ENCODE measurements at places on chromosomes 5 and 9. TPM values are rescaled to one million over a fixed set of nuclear protein-coding genes. Genes with fewer than 3 reads are reported as not detected.

GRCh38 chr9:136160995-136161610 is 42.4 kb upstream of the TMEM250 start:
- no peaks in the 10 kb centered on the region for H3K27me3 ChIP-seq
- H3K27ac ChIP-seq = no peak overlapping the region
- no peak for DNase-seq
- no peaks in the 10 kb centered on the region for H3K36me3 ChIP-seq
- no peaks in the 10 kb centered on the region for H3K4me1 ChIP-seq
- H3K4me3 ChIP-seq = no peak overlapping the region

Gene ENTREP1
- 17.8 TPM for total RNA-seq

- H3K36me3 ChIP-seq = no peaks in the 10 kb centered on the region
- H3K4me3 ChIP-seq = no peak overlapping the region
- H3K4me1 ChIP-seq = peaks cover 3% of the 10 kb centered on the region
- no peak for DNase-seq
Measured at GRCh38 chr5:82222597-82223574, 55.3 kb downstream of the RPS23 start.

Gene OMD
- total RNA-seq = 18.9 TPM

DNA sequence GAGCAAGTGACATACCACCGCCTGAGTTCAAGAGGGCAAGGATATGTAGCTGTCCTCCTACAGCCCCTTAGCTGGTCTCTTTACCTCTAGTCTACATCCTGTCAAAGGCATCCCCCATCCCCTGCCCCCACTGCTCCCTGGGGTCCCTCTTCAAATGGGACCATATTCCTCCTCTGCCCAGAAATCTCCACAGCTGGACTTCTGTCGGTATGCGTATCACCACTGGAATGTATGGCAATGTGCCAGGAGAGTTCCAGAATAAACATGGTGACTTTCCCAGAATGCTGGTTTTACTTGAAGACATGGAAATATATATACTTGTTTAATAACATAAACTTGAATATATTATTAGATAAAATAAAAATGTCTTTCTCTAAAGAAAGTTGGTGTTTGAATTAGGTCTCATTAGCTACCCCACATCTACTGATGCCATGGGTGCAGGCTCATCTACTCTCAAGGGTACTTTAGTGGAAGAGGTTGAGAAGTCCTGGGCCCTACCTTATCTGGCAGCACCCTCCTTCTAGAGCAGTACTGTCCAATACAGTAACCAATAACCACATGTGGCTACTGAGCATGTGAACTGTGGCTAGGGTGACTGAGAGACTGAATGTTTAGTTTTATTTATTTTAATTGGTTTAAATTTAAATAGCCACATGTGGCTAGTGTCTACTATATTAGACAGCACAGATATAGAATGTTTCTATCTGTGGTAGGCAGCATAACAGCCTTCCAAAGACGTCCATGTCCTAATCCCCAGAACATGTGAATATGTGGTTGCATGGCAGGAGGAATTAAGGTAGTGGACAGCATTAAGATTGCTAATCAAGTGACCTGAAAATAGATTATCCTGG is 181.7 kb upstream of the SLC30A5 start:
- H3K27me3 ChIP-seq = no peaks in the 10 kb centered on the region
- DNase-seq = no peak
- H3K4me1 ChIP-seq = no peaks in the 10 kb centered on the region
- H3K36me3 ChIP-seq = no peaks in the 10 kb centered on the region
- H3K4me3 ChIP-seq = no peak overlapping the region

DNA sequence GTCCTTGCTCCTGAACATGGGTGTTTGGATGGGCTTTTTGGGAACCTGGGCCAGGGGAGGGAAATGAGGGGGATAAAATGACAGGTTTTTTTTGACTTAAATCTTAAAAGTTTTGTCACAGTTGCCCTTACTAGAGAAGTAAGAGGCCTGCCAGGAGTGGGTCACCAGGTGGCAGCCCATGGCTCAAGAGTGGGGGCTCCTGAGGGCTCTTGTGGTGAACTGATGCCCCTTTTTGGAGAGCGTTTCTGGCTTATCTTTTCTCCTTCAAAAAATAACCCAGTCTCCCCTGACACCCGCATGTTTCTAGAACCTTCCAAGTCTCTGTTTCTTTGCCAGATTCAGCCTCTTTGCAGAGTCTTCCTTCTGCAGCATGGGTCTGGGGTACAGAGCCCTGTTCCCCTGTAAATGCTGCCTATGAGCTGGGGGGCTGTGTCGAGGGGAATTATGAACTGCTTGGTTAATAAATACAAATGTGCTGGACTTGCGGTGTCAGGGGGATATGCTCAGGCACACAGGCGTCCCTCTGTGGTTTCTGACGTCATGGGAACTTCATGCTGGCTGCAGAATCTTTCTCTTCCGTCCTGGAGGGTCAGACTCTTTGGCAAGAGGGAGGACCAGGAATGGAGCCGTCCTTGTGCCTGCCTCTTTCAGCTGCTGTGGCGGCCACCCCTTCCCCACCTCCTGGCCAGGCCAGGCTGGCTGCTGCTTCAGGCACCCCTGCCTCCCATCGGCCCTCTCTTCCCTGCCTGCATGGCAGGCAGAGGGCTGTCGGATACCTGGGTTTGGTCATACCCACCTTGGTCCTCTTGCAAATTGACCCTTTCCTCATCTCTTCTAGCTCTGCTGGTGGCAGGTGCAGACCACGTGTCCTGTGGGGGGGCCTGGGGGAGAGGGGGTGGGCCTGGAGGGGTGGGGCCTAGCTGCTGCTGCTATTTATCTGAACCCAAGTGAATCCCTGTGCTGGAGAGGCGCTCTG is 30.1 kb downstream of the PTPA start:
- H3K27ac ChIP-seq = peak overlapping the region; percentile 98
- H3K4me3 ChIP-seq = peak overlapping the region; percentile 29
- DNase-seq = peak; percentile 70
- no peaks in the 10 kb centered on the region for H3K36me3 ChIP-seq
- no peaks in the 10 kb centered on the region for H3K27me3 ChIP-seq

- DNase-seq = no peak
- H3K4me1 ChIP-seq = no peaks in the 10 kb centered on the region
- no peak overlapping the region for H3K4me3 ChIP-seq
- H3K27me3 ChIP-seq = no peaks in the 10 kb centered on the region
- H3K36me3 ChIP-seq = no peaks in the 10 kb centered on the region
- no peak overlapping the region for H3K27ac ChIP-seq
Measured at GRCh38 chr5:6260846-6261245, 117.5 kb downstream of the MED10 start.

DNA sequence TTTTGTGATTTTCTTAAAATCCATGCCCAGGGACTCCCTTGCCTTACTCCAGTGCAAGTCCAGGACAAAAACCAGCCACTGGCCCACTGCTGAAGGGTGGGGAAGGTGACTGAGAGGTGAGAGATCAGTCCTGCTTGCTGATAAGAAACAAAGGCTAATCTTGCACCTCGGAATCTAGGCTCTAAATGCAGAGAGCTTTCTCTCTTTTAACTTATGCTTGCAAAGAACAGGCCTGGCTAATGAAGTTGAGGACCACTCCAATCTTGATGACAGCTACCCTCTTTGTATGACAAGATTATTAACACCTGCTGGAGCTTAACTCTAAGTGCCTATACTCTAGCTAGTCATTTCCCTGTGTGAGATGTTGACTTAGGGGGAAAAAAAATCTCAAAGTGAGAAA is 8.8 kb downstream of the TLE1 start:
- no peaks in the 10 kb centered on the region for H3K27me3 ChIP-seq
- no peak for DNase-seq
- no peak overlapping the region for H3K27ac ChIP-seq
- H3K4me3 ChIP-seq = no peak overlapping the region
- no peaks in the 10 kb centered on the region for H3K36me3 ChIP-seq
- no peaks in the 10 kb centered on the region for H3K4me1 ChIP-seq

- no peaks in the 10 kb centered on the region for H3K27me3 ChIP-seq
- H3K4me3 ChIP-seq = no peak overlapping the region
- H3K4me1 ChIP-seq = no peaks in the 10 kb centered on the region
- no peak overlapping the region for H3K27ac ChIP-seq
- DNase-seq = no peak
Measured at GRCh38 chr5:155807884-155808576, 518.9 kb upstream of the SGCD start.

Gene ZNF346
- 19.2 TPM for total RNA-seq

Gene TRUB2
- 4.6 TPM for total RNA-seq

GRCh38 chr5:1468629-1469527 is 23.6 kb upstream of the SLC6A3 start:
- H3K27me3 ChIP-seq = no peaks in the 10 kb centered on the region
- DNase-seq = peak; percentile 11
- no peak overlapping the region for H3K4me3 ChIP-seq
- no peak overlapping the region for H3K27ac ChIP-seq
- no peaks in the 10 kb centered on the region for H3K36me3 ChIP-seq

Gene SAPCD2
- 0.31 TPM for total RNA-seq

Gene PTAR1
- total RNA-seq = 63.0 TPM

DNA sequence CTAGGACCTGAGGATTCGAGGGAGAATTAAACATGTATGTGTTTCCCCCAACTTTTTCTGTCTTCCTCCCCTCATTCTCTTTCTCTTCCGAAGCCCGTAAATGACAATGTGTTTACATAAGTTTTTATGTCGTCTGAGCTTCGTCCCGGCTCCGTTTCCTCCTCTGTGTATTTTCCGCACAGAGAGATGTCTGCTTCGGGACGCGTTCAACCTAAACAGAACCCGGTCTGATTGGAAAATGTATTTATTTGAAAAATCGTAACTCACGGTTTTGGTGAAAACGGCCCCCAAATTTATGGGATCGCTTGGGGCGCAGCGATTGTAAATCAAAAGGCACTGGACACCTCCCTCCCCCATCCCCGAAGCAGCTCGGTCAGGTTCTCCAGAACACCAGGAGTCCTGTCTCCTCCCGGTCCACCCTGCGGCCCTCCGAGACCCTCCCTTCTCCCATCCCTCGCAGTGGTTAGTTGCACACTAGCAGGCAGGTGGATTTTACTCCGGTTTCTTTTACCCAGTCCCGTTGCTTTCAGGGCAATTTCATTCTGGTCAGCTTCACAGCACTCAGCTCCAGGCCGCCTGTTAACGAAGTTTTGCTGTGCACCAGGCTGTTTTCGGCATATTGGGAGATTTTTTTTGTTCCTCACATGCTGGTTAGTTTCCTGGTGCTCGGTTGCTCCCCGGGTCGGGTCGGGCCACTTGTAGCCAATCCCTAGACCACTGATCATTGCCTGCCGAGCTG is 5.8 kb upstream of the HAND1 start:
- no peak for DNase-seq
- no peaks in the 10 kb centered on the region for H3K36me3 ChIP-seq
- H3K27ac ChIP-seq = no peak overlapping the region
- H3K4me3 ChIP-seq = no peak overlapping the region

Gene PTPRD
- total RNA-seq = 85.8 TPM

DNA sequence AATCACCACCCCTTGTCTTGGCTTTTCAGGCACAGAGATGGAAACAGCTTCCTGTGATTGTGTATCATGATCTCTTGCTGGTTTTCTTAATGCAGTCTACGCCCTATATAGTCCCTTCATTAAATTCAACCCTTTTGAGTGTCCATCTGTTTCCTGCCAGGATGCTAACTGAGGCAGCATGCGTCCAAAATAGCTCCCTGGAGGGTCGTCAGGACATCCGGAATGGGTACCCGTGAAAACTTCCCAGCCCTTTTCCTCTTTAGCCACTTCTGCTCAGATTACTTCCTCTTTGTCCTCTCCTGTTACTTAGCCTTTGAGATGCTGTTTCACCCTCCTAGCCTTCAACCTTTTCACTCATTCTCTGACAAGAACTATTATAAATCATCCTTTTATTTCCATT is 79.8 kb upstream of the KLF9 start:
- no peaks in the 10 kb centered on the region for H3K36me3 ChIP-seq
- no peaks in the 10 kb centered on the region for H3K27me3 ChIP-seq
- H3K4me3 ChIP-seq = no peak overlapping the region
- peaks cover 6% of the 10 kb centered on the region for H3K4me1 ChIP-seq

Gene MAP1B
- 126 TPM for total RNA-seq

- no peak overlapping the region for H3K27ac ChIP-seq
- peak overlapping the region; percentile 45 for H3K4me3 ChIP-seq
- no peaks in the 10 kb centered on the region for H3K27me3 ChIP-seq
- H3K4me1 ChIP-seq = peaks cover 4% of the 10 kb centered on the region
- DNase-seq = peak; percentile 14
- H3K36me3 ChIP-seq = no peaks in the 10 kb centered on the region
Measured at GRCh38 chr5:52989781-52990527, 802 bp downstream of the ITGA2 start.

Gene FOXI1
- total RNA-seq = not detected

DNA sequence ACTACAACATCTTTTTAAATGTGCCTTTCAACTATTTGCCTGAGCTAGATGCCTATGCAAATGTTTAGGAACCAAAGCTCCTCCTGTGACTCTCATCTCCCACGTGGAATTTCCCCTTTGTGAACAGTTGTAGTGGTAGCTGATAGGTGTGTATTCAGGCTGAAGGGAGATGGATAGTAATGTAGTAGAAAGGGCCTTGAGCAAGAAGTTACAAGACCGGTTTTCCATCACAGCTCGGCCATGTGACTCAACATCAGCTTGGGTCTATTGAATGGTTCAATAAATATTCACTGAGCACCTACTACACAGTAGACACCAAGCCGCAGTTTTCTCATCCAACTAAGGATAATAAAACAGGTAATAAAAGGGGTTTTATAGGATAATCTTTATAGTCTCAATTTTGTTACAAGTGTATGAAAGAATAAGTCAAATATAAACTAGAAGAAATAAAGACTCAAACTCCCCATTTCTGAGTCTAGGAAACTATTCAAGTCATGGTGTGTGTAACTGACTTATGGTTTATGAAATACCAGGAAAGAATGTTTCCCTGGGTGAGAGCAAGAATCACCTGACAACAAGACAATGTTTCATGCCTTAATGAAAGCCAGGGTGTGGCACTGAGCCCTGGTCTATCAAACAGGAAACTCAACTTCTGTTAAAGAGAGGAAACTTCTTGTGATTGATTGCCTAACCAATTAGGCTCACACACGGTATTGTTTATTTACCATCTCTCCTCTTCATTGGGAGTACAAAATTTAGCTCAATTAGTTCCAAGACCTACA is 187.1 kb upstream of the SPEF2 start:
- H3K4me1 ChIP-seq = no peaks in the 10 kb centered on the region
- H3K36me3 ChIP-seq = no peaks in the 10 kb centered on the region
- DNase-seq = no peak
- no peaks in the 10 kb centered on the region for H3K27me3 ChIP-seq
- no peak overlapping the region for H3K27ac ChIP-seq

Gene SYNPO
- total RNA-seq = 111 TPM

Gene SUSD3
- 66.1 TPM for total RNA-seq
